T follicular helper cell (primary cell): ENCODE measurements at places on chromosomes 3 and 15.

DNA sequence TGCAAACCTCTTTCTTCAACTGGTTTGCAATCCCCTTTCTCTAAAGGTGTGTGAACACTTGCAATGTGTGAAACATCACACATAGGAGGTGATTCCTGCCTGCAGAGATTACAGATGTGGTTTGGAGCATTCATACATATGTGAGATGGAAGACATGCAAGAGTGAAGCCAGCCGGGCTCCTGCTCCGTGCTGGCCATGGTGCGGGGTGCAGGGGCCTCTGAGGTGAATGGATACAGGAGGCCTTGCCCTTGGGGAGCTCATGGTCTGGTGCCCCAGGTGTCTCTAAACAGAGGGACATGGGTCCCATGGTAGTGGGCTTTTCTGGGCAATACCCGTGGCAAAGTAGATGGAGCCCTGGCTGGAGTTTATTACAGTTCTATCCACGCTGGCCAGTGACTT is 6.0 kb downstream of the SLC6A11 start:
- DNase-seq, result no peak

DNA sequence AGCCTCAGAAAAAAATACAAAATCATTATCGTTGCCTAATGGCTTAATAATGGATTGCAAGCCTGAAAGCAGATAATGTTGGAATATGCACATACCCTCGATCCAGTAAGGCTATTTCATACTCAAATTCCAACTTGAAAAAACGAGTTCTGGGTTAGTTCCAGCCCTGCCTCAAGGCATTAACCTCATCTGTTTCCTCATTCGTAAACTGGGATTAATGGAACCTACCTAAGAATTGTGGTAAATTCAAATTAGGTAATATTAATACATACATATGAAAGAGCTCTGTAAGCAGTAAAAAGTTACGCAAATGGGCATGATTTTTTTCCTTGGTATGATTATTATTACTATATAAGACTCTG is 107.5 kb downstream of the SRGAP3 start:
- DNase-seq, result no peak

GRCh38 chr3:178443634-178444033 is 92.6 kb upstream of the KCNMB2 start:
- DNase-seq, result no peak

DNA sequence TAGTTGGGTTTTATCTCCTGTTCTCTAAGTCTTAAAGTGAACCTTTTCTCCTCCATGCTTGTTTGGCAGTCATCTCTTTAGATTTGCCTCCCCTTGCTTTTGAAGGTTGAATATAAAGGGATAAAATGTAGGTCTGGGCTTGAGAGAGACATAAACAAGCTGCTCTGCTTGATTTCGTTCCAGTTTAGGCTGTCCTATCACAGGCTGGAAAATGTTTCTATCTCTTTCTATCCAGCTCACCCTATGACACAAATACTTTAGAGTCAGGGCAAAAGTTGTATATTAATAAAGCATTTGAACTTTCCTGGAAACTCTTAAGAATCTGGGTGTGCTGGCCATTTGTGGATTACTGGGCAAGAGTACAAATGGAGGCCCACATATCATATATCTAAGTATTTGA is 29.5 kb upstream of the ZBBX start:
- DNase-seq, result no peak

DNA sequence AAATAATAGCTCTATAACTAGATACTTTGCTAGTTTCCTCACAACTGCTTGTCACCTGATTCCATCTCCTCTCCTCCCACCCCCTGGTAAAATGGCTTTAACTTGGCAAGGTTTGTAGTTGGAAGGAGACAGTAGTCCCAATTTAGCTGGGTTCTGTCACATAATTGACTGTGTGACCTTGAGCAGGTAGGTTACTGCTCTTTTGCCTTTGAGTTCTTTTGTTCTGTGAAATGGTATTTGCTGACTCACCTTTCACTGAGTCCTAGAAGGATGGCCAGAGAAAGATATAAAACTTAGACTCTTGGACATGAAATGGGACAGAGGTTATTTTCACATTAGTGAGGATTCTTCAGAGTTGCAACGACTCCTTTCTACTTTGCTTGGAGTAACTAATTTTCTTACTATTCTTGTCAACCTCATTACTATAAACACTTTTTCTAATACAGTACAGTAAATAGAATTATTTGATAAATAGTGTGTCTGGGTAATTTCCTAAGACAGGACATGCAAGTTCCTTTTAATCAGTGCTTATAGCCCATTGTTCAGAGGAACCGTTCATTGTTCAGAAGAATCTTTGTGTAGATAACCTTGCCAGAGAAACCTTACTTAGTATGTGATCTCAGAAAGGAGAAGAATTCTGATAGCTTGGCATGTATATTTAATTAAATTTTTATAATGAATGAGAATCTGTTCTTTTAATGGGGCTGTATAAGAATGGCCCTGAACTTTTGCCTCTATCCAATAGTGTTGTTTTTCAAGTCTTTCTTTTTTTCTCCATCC is 14.3 kb downstream of the AKAP13 start:
- DNase-seq, result no peak

DNA sequence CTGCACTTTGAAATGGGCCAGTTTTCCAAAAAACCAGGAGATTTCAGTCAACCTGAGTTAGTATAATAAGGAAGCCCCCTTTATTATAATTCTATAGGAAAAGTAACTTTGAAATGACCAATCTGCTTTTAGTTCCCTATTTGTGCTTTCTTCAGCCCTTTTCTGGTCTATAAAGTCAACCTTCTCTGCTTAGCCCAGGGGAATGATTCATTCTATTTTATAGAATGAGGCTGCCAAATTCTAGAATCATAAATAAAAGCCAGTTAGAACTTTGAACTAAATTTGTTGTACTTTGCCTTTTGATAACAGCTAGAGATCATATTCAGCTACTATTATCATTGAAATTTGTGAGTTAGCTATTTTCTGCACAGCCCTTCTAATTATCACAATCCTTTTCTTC is 24.7 kb downstream of the CIP2A start:
- no peak for DNase-seq

DNA sequence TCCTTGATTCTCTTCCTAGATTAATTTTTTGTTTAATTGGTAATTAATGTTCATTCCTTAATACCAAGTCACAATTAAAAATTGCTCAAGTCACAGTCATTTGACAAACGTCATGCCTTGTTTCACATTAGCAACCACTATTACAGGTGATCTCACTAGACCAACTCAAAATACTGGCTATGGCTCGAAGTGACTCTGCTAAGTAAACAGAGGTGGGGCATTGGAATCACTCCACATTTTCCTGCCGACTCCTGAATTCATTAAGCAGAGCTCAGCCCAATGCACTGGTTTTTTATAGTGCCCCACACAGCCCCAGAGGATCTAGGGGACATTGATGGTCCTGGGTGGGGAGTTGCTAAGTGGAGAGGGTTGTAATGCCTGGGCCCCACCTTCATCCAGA is 201.2 kb upstream of the NSMCE3 start:
- DNase-seq, result no peak

DNA sequence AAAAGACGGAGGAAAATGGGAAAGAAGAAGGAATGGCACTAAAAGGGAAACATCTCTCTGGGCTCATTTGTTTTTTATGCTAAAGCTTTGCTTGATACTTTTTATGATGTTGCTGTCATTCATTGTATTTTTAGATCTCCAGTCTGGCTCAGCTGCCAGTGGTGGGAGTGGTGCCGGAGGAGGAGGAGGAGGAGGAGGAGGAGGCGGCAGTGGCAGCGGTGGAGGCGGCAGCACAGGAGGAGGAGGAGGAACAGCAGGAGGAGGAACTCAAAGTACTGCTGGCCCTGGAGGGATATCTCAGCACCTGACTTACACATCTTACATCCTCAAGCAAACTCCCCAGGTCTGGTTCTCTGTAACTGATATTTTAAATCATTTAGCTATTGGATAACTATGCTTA is 49.6 kb downstream of the MAP6D1 start:
- no peak for DNase-seq

DNA sequence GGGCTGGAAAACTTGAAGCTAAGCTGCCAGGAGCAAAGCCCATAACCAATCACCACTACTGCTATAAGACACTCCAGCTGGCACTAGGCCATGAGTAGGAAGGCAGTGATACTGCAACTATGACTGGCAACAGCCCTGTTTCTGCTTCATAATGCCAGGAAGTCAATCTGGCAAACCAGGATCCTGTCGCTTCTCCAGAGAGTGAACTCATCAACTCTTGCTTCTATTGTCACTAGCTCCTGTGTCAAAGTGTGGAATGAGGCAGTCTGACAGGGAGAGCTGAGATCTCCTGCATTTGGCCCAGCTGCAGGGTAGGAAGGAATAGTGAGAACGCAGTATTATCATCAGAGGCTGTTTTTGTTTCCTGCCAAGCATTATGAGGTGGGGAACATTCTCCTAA is 105.3 kb downstream of the CTNNB1 start:
- no peak for DNase-seq

DNA sequence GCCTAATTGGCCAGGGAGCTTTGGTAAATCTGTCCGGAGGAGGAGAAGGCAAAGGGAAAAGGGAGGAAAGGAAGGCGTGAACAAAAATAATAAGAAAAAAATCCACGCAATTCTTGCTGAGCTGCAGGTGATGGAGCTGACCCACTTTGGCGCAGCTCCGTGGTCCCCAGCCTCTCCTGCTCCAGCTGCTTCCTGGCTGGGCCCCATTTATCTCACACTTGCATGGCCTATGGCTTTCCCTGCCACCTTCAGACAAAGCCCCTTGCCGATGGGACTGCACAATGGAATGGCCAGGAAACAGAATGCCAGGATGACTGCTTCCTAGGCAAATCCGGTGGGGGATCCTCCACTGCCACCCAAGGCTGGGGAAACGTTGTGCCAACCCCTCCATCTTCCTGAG is 6.9 kb downstream of the INSYN1 start:
- no peak for DNase-seq

DNA sequence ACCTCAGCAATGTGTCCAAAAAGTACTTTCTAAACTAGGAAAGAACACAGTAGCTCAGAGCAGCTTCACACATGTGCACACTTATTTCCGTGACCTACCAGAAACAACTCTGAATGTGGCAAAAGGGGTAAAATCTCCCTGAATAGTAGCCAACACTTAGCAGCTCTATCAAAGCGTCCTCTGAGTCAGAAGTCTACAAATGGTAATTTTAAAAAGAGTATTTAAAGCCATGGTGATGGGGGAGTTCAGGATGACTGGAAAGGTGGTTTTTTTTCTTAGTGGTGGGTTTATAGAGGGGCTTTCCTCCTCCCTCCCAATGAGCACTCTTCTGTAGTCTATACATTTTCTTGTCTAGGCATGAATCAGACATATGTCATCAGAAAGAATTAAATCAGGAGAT is 223.8 kb upstream of the PRICKLE2 start:
- DNase-seq, result no peak
